Cortex of kidney (tissue), 1 donor: ENCODE measurements at places on chromosomes 2 and 18.

DNA sequence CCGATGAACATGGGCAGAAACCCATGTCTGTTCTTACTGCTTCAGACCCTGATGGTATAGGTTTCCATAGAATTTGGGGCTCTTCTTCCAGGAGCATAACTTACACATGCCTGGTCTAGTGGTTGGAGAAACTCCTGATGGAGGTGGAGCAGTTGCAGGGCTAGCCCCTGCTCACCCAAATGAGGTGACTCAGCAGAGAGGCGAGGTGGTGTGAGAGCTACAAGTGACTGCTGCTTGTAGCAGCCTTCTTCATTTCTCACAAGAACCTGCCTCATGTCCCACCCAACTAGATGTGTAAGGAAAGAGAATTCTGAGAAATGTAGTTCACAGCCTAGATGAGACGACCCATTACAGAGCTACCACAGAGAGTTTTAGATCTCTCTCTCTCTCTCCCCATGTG is 105.3 kb downstream of the ZNF407 start:
- no peak for DNase-seq

DNA sequence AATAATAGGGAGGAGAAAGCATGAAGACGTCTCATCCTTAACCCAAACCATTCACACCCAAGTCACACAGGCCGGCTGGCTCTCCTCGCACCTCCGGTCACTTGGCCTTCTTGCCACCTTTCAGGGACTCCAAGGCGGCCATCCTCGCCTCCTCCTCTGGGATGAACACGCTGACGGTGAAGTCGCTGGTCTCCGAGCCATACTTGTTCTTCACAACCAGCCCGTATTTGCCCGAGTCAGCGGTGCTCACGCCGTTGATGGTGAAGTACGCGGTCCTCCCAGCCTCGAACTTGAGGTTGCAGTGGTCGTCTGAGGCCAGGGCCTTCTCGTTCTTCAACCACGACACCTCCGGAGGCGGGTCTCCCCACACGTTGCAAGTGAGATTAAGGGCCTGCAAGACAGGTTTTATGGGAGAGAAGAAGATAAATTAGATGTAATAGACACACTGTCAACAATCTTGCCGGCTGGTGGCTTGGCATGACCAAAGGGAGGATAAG is 54.3 kb upstream of the LPIN2 start:
- no peak for DNase-seq

DNA sequence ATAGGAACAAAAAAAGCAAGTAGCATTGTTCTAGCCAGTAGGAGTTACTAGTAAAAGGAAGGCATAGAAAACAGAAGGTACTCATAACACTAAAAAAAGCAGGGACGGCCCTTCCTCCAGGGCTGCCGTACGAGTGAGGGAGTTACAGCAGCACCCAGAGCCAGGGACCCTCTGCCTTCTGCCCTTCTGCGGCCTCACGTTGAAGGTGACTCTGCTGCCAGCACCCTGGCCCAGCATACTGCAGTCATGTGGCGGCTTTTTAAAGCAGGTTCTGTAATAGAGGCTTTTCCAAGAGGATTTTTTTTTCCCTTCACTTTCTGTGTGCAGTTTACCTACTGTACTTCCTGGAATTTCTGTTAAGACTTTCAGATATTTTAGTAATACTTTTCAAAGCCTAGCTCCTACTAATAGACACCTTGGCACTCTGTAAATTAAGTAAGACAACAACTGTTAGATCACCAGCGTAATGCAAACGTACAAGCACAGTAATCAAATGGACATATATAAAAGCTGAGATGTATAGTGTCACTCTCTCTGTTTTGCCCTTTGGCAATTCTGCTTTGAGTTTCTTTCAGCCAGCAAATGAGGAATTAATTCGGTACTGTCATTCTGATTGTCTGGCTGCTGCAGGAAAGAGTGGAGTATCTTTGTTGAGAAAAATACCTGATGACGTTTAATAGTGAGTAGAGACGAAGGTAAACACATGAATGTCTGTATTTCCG is 161.5 kb downstream of the PTGR3 start:
- no peak for DNase-seq

- no peak for DNase-seq
Measured at GRCh38 chr2:98004613-98005012, 8.9 kb upstream of the TMEM131 start.

DNA sequence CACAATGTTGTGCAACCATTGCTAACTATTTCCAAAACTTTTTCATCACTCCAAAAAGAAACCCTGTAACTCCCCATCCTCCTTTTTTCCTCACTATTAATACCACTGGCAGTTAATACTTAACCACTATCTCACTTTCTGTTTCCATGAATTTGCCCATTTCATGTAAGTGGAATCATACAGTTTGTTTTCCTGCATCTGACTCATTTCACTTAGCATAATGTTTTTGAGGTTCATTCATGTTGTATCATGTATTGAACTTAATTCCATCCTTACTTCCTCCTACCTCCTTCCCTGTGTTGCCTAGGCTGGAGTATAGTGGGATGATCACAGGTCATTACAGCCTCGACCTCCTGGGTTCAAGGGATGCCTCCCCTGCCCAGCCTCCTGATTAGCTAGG is 68.3 kb downstream of the FAM117B start:
- DNase-seq: no peak

DNA sequence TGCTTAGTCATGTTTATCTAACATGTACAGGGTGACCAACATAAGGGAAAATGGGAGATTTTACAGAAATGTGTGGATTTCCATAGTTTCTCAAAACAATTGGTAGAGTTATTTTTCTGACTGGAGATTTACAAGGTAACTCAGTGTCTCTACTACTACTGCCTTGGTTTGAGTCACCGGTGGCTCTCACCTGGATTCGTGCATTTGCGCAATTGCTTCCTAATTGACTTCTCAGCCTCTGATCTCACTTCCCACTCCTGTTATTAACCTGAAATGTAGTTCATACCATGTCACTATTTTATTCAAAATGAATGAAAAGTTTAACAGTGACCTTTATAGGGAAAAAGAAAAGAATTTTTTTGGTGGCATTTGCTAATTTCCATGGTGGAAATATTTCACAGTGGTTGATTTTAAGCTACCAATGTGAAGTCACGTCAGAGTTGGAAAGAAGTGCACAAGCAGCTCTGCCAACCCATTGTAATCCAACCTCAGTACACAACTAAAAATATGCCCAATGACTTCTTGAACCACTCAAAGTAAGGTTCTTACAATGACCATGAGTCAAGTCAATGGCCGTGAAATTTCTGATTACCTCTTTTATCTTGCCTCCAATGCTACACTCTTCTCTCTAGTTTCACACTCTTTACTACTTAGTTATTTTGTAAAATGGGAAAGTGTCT is 94.0 kb downstream of the NYAP2 start:
- no peak for DNase-seq

DNA sequence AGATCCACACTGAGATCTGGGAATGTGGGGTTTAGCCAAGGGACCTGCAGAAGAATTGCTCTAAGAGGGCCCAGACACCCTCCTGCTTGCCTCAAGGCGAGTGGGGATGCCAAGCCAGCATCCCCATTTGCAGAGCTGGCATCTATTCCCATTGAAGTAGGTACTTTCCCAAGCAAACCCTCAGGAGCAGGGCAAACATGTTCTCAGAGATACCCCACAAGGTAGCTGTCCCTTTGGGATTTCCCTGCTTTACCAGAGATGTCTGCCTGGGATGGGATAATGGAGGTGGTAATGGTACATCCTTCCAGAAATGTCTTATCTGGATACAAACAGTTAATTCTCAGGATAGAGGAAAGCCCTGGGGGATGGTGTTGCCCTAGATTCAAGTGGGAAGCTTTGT is 51.2 kb downstream of the GYPC start:
- no peak for DNase-seq

GRCh38 chr2:238439917-238440316 is 13.2 kb downstream of the ASB1 start:
- DNase-seq: no peak

DNA sequence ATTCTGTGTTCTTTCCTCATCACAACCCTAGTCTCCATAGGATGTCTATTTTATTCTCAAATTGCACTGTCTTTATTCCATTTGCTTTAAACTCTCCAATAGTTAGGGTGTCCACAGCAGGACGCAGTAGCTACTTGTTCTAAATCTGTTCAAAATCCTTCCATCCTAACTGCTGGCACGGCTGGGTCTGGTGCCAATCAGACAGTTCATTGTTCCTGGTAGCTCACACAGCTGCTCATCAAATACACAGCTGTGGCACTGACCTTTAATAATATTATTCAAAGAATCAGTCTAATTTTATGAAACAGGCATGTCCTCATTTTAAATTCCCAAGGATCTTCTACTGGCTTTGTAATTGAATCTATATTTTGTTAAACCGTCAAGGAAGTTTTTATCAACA is 59.7 kb upstream of the TMEFF2 start:
- no peak for DNase-seq

GRCh38 chr18:71209944-71210343 is 921.1 kb downstream of the SOCS6 start:
- no peak for DNase-seq

- DNase-seq: no peak
Measured at GRCh38 chr2:143582046-143582747, 453.0 kb downstream of the ARHGAP15 start.

GRCh38 chr2:191714925-191715324 is 37.0 kb downstream of the NABP1 start:
- no peak for DNase-seq

- DNase-seq: no peak
Measured at GRCh38 chr2:27170581-27171337, 22.0 kb downstream of the TCF23 start.

GRCh38 chr18:9488538-9488937 is 13.2 kb downstream of the RALBP1 start:
- DNase-seq: no peak

GRCh38 chr2:228698963-228699362 is 517.5 kb upstream of the SPHKAP start:
- no peak for DNase-seq

GRCh38 chr18:12911025-12911928 is 27.2 kb upstream of the PTPN2 start:
- DNase-seq: no peak

- DNase-seq: no peak
Measured at GRCh38 chr2:181902625-181903024, 11.1 kb downstream of the ITPRID2 start.

GRCh38 chr2:101002562-101003277 is 631 bp downstream of the RPL31 start:
- DNase-seq: no peak

GRCh38 chr18:50706199-50706598 is 113.6 kb downstream of the MRO start:
- DNase-seq: no peak

GRCh38 chr2:137250401-137250800 is 485.1 kb downstream of the THSD7B start:
- DNase-seq: no peak

DNA sequence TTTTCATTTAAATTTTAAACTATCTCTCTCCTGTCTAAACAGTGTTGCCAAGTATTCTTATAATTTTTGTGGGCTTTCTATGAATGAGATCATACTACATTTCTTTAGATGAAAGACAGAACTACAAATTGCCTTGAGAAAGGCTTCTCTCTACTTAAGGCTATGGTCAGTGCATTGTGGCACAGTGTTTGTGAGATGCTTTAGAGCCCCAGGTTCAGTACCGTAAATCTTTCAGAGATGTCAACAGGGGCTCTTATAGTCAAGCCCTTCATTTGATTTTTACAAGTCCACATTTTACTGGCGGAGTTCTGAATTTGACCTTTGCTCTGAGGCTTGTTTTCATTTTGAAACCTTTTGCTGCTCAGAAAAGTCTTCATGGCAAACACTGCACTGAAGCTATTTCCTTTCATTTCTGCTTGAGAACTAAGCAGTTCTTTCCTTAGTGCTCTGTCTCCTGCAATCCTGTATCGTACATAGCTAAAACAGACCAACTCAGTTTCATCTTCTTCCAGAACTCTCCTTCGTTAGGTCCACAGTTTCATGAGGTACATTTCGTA is 175.2 kb downstream of the NYAP2 start:
- DNase-seq: no peak

DNA sequence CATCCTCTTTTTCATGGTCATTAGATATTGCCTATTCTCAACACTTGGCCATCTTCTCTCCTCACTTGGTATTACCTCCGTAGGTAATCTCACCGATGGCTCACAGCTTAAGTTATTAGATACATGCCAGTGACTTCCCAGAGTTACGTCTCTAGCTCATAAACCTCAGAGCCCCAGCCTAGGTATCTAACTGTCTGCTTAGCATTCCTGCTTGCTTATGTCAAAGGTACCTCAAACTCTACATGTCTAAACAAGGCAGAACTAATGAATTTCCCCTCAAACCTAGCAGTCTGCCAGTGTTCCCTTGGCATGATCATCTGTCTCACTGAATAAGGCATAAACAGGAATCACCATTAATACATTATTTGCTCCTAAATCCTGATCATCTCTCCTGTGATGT is 27.7 kb upstream of the ZNF638 start:
- DNase-seq: no peak

DNA sequence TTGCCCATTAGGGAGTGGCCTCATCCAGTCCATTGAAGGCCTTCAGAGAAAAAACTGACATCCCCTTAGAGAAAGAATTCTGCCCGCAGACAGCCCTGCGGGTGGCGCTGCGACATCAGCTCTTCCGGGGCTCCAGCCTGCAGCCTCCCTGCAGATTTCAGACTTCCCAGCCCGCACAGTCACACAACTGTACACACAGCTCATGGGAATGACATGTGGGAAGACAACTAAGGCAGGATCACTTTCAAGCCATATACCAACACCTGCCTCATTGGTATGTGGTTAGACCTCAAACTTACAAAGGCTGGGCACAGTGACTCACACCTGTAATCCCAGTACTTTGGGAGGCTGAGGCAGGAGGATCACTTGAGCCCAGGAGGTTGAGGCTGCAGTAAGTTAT is 24.8 kb upstream of the TUBB6 start:
- DNase-seq: no peak

DNA sequence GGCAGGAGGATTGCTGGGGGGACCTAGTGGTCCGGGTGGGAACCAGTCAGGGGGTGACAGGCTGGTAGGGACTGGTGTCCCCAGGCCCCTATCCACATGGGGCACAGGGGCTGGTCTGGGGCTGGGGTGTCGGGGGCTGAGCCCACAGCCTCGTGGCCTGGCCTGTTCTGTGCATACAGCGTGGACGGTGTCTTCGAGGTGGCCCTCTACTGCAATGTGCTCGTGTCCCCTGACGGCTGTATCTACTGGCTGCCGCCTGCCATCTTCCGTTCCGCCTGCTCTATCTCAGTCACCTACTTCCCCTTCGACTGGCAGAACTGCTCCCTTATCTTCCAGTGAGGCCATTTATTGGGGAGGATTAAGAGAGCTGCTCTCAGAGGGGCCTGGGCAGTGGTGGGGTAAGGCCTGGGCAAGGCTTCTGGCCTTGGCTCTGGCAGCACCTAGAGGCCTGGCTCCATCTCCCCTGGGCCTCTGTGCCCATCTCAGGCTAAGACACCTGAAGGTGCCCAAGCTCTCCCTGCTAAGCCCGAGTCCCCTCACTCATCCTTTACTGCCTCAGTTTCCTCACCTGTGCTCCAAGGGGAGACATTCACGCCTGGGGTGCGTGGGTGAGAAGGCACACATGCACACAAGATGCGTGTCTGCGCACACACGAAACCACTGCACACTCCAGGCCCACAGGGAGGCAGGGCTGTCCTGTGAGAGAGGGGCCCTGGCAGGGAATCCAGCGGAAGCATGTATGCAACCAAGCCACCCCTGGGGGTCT is 1.9 kb downstream of the CHRNG start:
- DNase-seq: no peak
